Activated T-cell treated with anti-CD3 and anti-CD28 coated beads, Interleukin-2, amount 50 U/mL, for 24 hours (primary cell): ENCODE measurements at places on chromosomes 6 and 20.

DNA sequence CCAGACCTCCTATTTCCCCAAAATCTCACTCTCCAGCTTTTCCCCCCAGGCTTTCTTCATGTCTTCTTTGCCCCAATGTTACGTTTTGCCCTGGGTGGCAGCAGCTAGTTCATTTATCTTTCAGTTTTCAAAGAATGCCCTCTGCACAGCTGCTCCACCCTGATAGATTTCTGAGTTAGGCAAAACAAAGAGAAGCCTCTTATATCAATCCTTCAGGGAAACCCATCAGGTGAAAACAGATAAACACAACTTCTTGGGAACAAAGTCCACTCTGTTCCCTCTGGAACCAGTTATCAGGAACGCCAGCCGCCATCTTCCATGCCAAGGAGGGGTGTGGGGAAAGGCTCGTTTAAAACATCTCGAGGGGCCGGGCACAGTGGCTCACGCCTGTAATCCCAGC, 34.0 kb downstream of the ZBTB9 start:
- peaks cover 6% of the 10 kb centered on the region for H3K27me3 ChIP-seq
- no peak overlapping the region for H3K4me3 ChIP-seq
- no peaks in the 10 kb centered on the region for H3K36me3 ChIP-seq

- H3K36me3 ChIP-seq = no peaks in the 10 kb centered on the region
- no peak for DNase-seq
- H3K27ac ChIP-seq = no peak overlapping the region
- peaks cover 6% of the 10 kb centered on the region for H3K4me1 ChIP-seq
- no peaks in the 10 kb centered on the region for H3K27me3 ChIP-seq
Measured at GRCh38 chr6:73180763-73181619, 44.3 kb downstream of the KHDC1L start.

DNA sequence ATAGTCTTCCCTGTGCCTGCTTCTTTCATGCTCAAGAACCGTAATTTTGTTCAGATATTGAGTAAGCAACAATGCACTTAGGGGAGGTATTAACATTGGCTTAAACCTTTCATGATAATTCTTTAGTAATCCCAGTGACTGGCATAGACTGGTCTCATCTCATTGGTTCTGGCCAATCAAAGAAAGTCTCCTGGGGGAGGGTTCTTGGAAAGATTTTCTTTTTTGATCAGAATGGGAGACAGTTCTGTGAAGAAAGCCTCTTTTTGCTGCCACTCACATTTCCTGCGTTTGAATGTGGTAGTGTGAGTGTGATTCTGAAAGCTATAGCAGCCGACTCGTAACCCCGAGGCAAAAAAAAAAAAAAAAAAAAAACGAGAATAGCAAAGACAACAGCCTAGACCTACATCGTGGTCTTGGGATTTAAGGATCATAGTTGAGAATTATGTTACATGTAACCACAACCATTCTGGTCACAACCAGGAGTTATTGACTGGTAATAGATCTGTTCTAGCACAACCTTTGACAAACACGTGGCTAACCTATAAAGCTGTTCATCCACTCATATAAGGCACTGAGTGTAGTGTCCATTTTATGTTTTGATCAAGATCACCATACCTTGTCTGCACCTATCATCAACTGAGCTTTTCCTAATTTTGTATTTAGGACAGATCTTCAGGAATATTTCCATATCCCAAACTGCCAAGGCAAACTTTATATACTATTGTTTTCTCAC, 15.1 kb upstream of the TMEM217 start:
- no peak for DNase-seq
- peak overlapping the region; percentile 58 for H3K27ac ChIP-seq
- peak overlapping the region; percentile 26 for H3K4me3 ChIP-seq
- H3K27me3 ChIP-seq = no peaks in the 10 kb centered on the region

GRCh38 chr6:12097791-12098190, 85.7 kb downstream of the HIVEP1 start:
- no peaks in the 10 kb centered on the region for H3K27me3 ChIP-seq
- peaks cover 21% of the 10 kb centered on the region for H3K36me3 ChIP-seq
- H3K4me3 ChIP-seq = no peak overlapping the region
- no peak for DNase-seq

- H3K36me3 ChIP-seq = no peaks in the 10 kb centered on the region
- no peaks in the 10 kb centered on the region for H3K27me3 ChIP-seq
- no peak overlapping the region for H3K4me3 ChIP-seq
- H3K27ac ChIP-seq = no peak overlapping the region
Measured at GRCh38 chr6:87772597-87773530, 70.8 kb upstream of the AKIRIN2 start.

GRCh38 chr20:62804021-62804626, 511 bp upstream of the OGFR start:
- peak overlapping the region; percentile 93 for H3K27ac ChIP-seq
- H3K4me1 ChIP-seq = peaks cover 32% of the 10 kb centered on the region
- peak; percentile 66 for DNase-seq
- H3K36me3 ChIP-seq = peaks cover 61% of the 10 kb centered on the region
- peak overlapping the region; percentile 79 for H3K4me3 ChIP-seq

- DNase-seq = no peak
- H3K27ac ChIP-seq = no peak overlapping the region
- H3K36me3 ChIP-seq = no peaks in the 10 kb centered on the region
- no peaks in the 10 kb centered on the region for H3K4me1 ChIP-seq
- no peak overlapping the region for H3K4me3 ChIP-seq
Measured at GRCh38 chr6:11964729-11965335, 47.3 kb upstream of the HIVEP1 start.

GRCh38 chr6:154071711-154072110, 32.7 kb downstream of the OPRM1 start:
- H3K4me1 ChIP-seq = no peaks in the 10 kb centered on the region
- no peaks in the 10 kb centered on the region for H3K36me3 ChIP-seq
- H3K27ac ChIP-seq = no peak overlapping the region
- H3K27me3 ChIP-seq = peaks cover 40% of the 10 kb centered on the region
- DNase-seq = no peak
- no peak overlapping the region for H3K4me3 ChIP-seq

DNA sequence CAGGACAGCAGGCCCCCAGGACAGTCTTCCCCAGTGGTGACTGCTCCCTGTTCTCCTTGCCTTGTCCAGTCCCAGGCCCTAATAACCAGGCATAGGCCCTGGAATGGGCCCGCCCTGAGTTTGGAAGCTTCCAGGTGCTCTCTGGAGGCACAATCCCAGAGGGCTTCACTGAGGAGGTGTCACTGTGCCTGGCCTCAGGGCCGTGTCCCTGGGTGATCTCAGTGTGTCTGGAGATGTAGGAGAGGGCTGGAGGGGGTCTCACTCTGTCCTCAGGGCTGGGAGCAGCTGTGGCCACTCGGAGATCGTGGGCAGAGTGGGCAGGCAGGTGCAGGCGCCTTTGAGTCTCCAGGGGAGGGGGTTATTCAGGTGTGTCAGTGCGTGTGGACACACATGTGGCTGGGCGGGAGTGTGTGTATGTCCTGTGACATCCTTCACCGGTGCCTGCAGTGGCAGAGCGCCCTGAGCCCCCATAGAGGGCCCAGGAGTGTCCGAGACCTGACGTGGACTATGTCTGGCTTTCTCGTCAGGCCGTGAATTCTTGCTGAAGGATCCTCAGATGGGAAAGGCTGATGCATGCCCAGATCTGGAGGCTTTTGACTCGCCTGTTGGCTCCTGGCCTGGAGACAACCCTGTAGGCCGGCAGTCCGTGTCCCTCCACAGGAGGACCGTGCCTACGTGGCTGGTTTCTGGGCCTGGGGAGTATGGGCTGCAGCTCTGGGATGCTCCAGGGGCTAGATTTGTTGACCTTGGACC, 5.5 kb upstream of the NPBWR2 start:
- peak; percentile 19 for DNase-seq
- H3K27me3 ChIP-seq = no peaks in the 10 kb centered on the region
- H3K36me3 ChIP-seq = no peaks in the 10 kb centered on the region
- no peak overlapping the region for H3K27ac ChIP-seq

GRCh38 chr20:46544576-46544975, 5.9 kb downstream of the OCSTAMP start:
- peaks cover 19% of the 10 kb centered on the region for H3K4me1 ChIP-seq
- H3K27ac ChIP-seq = no peak overlapping the region
- peaks cover 17% of the 10 kb centered on the region for H3K27me3 ChIP-seq
- H3K36me3 ChIP-seq = no peaks in the 10 kb centered on the region

- no peak for DNase-seq
- H3K4me1 ChIP-seq = peaks cover 6% of the 10 kb centered on the region
- peaks cover 21% of the 10 kb centered on the region for H3K27me3 ChIP-seq
- H3K4me3 ChIP-seq = no peak overlapping the region
- no peaks in the 10 kb centered on the region for H3K36me3 ChIP-seq
Measured at GRCh38 chr6:39426073-39426456, 103.6 kb upstream of the KCNK16 start.

- H3K4me3 ChIP-seq = no peak overlapping the region
- no peaks in the 10 kb centered on the region for H3K4me1 ChIP-seq
- no peak overlapping the region for H3K27ac ChIP-seq
- no peak for DNase-seq
- H3K27me3 ChIP-seq = peaks cover 17% of the 10 kb centered on the region
Measured at GRCh38 chr6:168014428-168014827, 17.0 kb downstream of the KIF25 start.

GRCh38 chr6:73477407-73477806, 15.9 kb downstream of the MTO1 start:
- H3K4me3 ChIP-seq = no peak overlapping the region
- peaks cover under 1% of the 10 kb centered on the region for H3K4me1 ChIP-seq
- H3K27me3 ChIP-seq = no peaks in the 10 kb centered on the region

DNA sequence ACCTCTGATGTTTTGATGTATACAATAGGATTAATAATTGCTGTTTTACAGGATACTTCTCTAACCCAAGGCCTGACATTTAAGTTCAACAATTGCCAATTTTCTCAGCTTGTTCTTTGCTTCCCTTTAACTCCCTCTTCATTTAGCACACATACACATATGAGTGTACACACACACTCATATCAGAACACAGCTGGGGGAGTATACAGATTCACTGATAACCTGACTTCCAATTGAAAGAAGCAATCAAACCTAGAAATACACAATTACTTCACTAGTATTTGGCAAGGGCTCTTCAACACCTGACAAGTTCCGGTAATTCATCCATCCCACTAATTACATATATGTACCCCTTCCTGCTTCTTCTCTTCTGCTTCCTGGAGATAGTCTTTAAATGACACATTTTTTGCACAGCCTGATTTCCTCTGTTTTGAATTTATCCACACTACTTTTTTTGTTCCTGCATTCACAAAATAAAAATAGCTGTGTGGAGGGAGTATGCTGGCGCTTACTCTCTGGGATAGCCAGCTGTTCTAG, 11.2 kb downstream of the UST start:
- no peak overlapping the region for H3K4me3 ChIP-seq
- peaks cover 60% of the 10 kb centered on the region for H3K4me1 ChIP-seq
- H3K36me3 ChIP-seq = no peaks in the 10 kb centered on the region
- DNase-seq = no peak

GRCh38 chr6:111211411-111212030, 124.2 kb downstream of the SLC16A10 start:
- no peak for DNase-seq
- H3K36me3 ChIP-seq = no peaks in the 10 kb centered on the region
- H3K4me1 ChIP-seq = no peaks in the 10 kb centered on the region

DNA sequence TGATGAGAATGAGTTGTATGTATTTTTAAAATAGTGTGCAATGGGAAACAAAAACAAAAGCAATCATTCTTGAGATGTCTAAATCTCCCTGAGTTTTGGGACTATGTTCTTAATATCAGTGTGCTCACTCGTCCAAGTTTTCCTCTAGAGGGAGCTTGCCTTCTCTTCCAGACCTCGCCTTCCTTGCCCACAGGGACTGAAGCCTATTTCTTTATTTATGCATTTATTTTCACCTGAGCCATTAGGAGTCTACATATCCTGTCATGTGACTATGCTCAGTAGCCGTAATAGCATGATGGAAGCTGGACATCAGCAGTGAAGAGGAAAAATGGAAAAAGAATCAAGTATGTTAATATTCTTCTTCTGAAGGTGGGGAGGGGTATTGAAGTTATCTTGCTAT, 131.2 kb downstream of the SH3BGRL2 start:
- no peaks in the 10 kb centered on the region for H3K4me1 ChIP-seq
- peaks cover 24% of the 10 kb centered on the region for H3K27me3 ChIP-seq
- H3K36me3 ChIP-seq = no peaks in the 10 kb centered on the region
- H3K27ac ChIP-seq = no peak overlapping the region
- no peak overlapping the region for H3K4me3 ChIP-seq

GRCh38 chr20:528923-529604, 14.5 kb downstream of the CSNK2A1 start:
- no peak overlapping the region for H3K4me3 ChIP-seq
- DNase-seq = no peak
- H3K27me3 ChIP-seq = no peaks in the 10 kb centered on the region
- H3K4me1 ChIP-seq = peaks cover 48% of the 10 kb centered on the region

- no peak overlapping the region for H3K4me3 ChIP-seq
- no peak for DNase-seq
- H3K27me3 ChIP-seq = peaks cover 16% of the 10 kb centered on the region
- no peaks in the 10 kb centered on the region for H3K4me1 ChIP-seq
- H3K27ac ChIP-seq = no peak overlapping the region
Measured at GRCh38 chr6:132246632-132247270, 154.5 kb downstream of the MOXD1 start.

DNA sequence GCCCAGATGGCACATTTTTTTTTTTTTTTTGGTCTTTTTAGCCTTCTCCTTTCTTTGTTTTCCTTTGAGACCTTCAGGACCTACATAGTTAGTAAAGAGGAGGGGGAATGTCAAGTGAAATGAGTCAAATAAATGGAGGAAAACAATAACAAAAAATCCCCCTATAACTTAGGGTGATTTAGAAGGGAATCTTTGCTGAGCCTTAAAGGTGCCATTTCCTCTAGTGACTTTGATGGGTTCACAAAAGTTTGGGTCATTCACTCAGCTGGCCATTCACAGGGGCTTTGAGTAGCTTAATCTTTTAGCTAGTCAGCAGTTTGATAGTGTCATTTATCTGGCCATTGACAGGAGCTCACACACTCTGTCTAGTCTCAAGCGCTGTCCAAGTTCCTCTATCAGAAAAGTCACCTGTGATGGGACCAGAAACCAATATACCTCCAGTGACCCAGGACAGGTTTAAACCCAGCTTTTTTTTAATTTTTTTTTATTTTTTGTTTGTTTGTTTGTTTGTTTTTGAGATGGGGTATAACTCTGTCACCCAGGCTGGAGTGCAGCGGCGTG, 275.1 kb upstream of the PRDM1 start:
- peaks cover 50% of the 10 kb centered on the region for H3K4me1 ChIP-seq
- no peaks in the 10 kb centered on the region for H3K36me3 ChIP-seq
- DNase-seq = no peak
- H3K27ac ChIP-seq = peak overlapping the region; percentile 74
- H3K4me3 ChIP-seq = no peak overlapping the region
- peaks cover 2% of the 10 kb centered on the region for H3K27me3 ChIP-seq

- H3K27me3 ChIP-seq = no peaks in the 10 kb centered on the region
- DNase-seq = no peak
- H3K36me3 ChIP-seq = peaks cover 15% of the 10 kb centered on the region
- no peak overlapping the region for H3K4me3 ChIP-seq
- H3K4me1 ChIP-seq = peaks cover 43% of the 10 kb centered on the region
Measured at GRCh38 chr20:49660912-49661311, 52.8 kb downstream of the B4GALT5 start.

DNA sequence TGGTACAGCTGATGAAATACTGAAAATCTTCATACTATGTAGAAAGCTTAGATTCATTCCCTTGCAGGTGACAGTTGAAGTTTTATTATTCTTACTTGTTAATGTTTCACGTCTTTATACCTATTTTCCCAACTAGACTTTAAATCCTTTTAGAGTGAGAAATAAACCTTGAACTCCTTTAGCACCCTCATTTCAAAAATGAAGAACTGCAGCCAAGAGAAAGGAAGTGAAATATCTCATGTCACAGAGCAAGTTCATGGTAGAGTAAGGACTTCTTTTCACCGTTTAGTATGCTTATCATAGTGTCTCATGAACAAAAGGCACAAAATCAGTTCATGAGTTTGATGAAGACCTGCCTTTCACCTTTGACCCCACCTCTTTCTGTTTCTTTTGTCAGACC, 38.5 kb downstream of the ORC3 start:
- no peaks in the 10 kb centered on the region for H3K27me3 ChIP-seq
- peaks cover 71% of the 10 kb centered on the region for H3K36me3 ChIP-seq
- H3K4me1 ChIP-seq = no peaks in the 10 kb centered on the region
- no peak overlapping the region for H3K27ac ChIP-seq
